Hair follicular keratinocyte (primary cell): ENCODE measurements at places on chromosomes 2 and 18. TPM values are rescaled to one million over a fixed set of nuclear protein-coding genes. Genes with fewer than 3 reads are reported as not detected.

The EFHD1 gene
- total RNA-seq, result not detected in 2 replicates

The SKOR2 gene
- not detected in 2 replicates for total RNA-seq

The GRB14 gene
- 8.9 and 15.4 TPM in 2 replicates for total RNA-seq

The NPAS2 gene
- total RNA-seq, result 12.9 and 40.1 TPM in 2 replicates

The B3GNT7 gene
- 0.34 and 0.47 TPM in 2 replicates for total RNA-seq

The FAM161A gene
- 0.70 and 1.6 TPM in 2 replicates for total RNA-seq
